ENCODE measurements at places on chromosomes 7 and 10.

- DNase-seq: peak; percentile 59
Observed at GRCh38 chr10:101693651-101693977, 1.4 kb downstream of the FBXW4 start.

DNA sequence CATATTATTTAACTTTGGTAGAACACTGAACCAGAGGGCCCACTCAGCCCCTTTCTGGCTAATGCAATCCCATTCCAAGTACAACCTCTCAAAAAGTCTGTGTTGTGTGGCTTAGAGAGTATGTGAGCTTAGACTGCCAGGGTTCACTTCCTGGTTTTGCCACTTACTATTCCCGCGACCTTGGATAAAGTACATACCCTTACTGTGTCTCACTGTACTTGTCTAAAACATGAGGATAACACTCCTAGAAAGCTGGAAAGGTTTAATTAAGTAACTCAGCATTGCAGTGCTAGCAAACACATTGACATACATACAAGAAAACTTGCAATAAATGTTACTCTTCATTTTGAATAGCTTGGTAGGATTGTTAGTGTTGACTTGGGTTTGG, 215.8 kb downstream of the CHCHD3 start:
- no peak for DNase-seq

GRCh38 chr7:105766421-105767073, 109.9 kb downstream of the ATXN7L1 start:
- no peak for DNase-seq

DNA sequence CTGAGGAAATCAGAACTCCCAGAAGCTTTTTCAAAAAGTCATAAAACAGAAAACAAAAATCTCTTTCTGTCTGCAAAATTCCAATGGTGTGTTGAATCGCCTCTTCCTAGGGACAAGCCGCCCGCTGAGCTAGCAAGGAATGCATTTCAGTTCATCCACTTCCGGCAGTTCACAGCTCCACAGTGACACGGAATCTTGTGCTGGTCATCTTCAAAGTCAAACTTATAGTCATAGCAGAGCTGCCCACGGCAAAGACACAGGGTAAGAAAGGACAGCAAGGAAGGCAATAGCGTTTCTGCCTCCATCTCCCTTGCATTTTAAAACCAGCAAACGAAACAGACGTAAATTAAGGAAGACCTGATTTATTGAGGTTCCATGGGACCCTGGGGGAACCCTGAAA, 111.2 kb downstream of the GALNT11 start:
- DNase-seq: peak; percentile 57

GRCh38 chr10:127872871-127873600, 19.7 kb downstream of the CLRN3 start:
- DNase-seq: no peak

DNA sequence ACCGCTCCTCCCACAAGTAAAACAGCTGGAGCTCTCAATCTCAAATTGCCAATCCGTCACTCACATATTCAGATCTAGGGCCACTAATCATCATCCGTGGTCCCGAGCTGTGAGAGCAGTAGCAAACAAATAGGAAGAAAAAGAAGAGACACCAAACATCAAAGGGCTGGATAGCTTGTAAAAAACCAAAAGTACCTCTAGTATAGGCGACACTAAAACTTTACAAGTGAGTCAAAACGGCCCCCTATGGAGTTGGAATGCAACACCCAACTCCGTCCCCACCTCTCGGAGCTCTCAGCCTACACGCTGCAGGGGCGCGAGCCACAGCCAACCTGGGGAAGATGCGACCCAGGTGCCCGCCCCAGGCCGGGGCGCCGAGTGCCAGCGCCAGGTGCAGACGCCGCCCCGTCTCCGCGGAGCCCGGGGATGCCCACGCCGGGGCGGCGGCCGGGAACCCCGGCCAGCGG, 581 bp downstream of the FAM3C start:
- DNase-seq: no peak

Measured in cardiac muscle cell (in vitro differentiated cells and primary cell).